ENCODE measurements at places on chromosomes 2 and 18. TPM values are rescaled to one million over a fixed set of nuclear protein-coding genes. Genes with fewer than 3 reads are reported as not detected.

The INHA gene
- not detected for polyA plus RNA-seq

- DNase-seq = no peak
These were observed 3.2 kb downstream of the STK17B start for GRCh38 chr2:196168181-196168580.

GRCh38 chr2:69011611-69012157, 1.3 kb upstream of the ANTXR1 start:
- no peak for DNase-seq

GRCh38 chr18:48832938-48833700, 117.6 kb downstream of the SMAD7 start:
- DNase-seq = peak; percentile 32

Measured in immature natural killer cell (primary cell).